ENCODE measurements at places on chromosomes 12 and 14. TPM values are rescaled to one million over a fixed set of nuclear protein-coding genes. Genes with fewer than 3 reads are reported as not detected.

GRCh38 chr12:45409966-45410365, 194.1 kb downstream of the ANO6 start:
- DNase-seq, result peak; percentile 69

DNA sequence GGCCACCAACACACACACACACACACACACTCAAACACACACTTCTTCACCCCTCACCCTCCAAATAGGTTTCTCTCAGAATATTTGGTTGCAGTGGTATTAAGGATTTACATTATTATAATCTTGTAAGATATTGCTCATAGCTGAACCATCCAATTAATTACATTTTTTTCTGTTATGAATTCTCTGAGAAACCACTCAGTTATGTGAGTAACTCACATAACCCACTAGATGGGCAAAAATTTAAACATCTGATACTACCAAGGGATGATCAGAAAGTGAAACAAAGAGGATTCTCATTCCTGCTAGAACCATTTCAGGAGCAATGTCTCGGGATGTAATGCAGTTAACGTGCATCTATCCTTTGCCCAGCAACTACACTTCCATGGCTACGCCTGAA, 31.6 kb downstream of the TMTC1 start:
- DNase-seq, result peak; percentile 64

- DNase-seq, result no peak
These were observed 76.9 kb upstream of the ALG10 start for GRCh38 chr12:33945438-33945784.

Gene SCN8A
- 26.4 TPM for total RNA-seq

Gene ST8SIA1
- 6.2 TPM for total RNA-seq

All from osteoblast (primary cell).